ENCODE measurements at places on chromosomes 4 and X. TPM values are rescaled to one million over a fixed set of nuclear protein-coding genes. Genes with fewer than 3 reads are reported as not detected.

DNA sequence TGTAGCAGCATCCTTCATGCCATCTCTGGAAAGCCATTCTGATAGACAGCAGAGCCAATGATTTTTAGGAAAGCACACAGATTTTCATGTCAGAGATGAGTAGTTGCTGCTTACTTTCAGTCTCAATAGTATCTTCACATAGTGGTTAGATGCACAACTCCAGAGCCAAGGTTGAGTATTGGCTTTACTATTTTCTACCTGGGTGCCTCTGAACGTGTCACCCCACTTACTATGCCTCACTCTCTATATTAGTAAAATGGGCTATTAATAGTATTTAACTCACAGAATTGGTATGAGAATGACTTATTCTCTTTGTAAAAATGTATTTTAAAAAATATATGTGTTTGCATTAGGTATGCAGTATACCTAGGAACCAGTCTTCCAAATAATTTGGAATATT is 108.8 kb upstream of the STIM2 start:
- no peaks in the 10 kb centered on the region for H3K27me3 ChIP-seq
- no peaks in the 10 kb centered on the region for H3K4me1 ChIP-seq
- DNase-seq = no peak
- H3K36me3 ChIP-seq = no peaks in the 10 kb centered on the region
- H3K27ac ChIP-seq = no peak overlapping the region

DNA sequence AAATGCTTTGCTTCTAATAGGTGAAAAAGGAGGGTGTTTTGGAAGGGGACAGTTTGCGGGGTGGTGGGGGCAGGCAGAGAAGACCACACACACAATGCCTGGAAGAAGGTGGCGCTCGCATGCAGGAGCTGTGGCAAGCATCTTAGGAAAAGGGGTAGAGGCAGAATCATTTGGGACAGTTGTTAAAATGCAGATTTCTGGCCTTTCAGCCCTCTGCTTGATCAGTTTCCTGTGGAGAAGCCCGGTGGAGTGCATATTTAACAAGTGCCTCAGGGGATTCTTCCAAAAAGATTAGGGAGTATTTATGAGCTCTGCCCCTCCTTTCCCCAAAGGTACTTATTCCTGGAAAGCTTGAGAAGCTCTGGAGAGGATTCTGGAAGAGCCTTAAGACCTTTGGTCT is 4.8 kb downstream of the NOCT start:
- peak; percentile 40 for DNase-seq
- H3K36me3 ChIP-seq = peaks cover 7% of the 10 kb centered on the region
- no peaks in the 10 kb centered on the region for H3K27me3 ChIP-seq
- H3K4me3 ChIP-seq = peak overlapping the region; percentile 52

- no peak overlapping the region for H3K27ac ChIP-seq
- H3K4me1 ChIP-seq = no peaks in the 10 kb centered on the region
- 0 out of 2 replicates have a peak, but pooled peaks cover 4% of the 10 kb centered on the region for H3K36me3 ChIP-seq
Observed at GRCh38 chrX:82196866-82197265, 995.0 kb downstream of the SH3BGRL start.

- H3K36me3 ChIP-seq = peaks cover 26% of the 10 kb centered on the region
- no peak overlapping the region for H3K4me3 ChIP-seq
- H3K27me3 ChIP-seq = no peaks in the 10 kb centered on the region
- H3K27ac ChIP-seq = no peak overlapping the region
- DNase-seq = no peak
- peaks cover 31% of the 10 kb centered on the region for H3K4me1 ChIP-seq
Observed at GRCh38 chr4:66885501-66886165, 659.7 kb downstream of the CENPC start.

CCDC120 gene
- total RNA-seq = 13.0 TPM

DNA sequence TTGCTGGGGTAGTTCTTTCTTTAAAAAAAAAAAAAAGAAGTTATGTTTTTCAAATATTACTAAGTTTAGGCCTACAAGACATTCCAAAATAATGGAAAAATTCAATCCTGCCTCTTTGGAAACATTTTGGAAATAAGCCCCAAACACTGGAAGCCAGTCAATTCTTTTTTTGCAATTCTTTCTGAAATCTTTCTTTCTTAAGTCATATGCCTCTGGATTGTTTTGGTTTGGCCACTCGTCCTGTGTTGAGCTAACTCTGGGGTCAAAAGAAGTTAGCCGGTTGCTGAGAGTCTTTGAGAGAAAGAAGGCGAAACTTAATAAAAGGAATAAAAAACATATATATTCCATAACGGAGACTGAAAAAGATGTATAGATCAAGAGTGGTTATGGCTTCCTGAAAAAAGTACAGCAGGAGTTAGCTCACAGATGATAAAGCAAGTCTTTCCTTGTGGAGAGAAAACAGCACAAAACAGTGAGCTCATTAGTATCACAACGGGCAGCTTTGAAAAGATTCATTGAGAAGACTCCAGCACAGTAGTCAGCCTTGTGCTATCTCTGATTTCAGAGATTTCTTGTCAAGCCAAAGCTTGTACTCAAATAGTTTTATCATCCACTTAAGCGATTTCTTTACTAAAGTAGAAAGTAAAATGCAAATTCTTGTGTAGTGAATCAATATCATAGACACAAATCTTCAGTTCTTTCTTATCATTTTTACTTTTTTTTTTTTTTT is 64.8 kb downstream of the PLS3 start:
- peaks cover 15% of the 10 kb centered on the region for H3K4me1 ChIP-seq
- H3K4me3 ChIP-seq = no peak overlapping the region
- DNase-seq = no peak
- H3K27me3 ChIP-seq = no peaks in the 10 kb centered on the region
- peaks cover 5% of the 10 kb centered on the region for H3K36me3 ChIP-seq
- H3K27ac ChIP-seq = peak overlapping the region; percentile 45

- H3K27me3 ChIP-seq = no peaks in the 10 kb centered on the region
- no peaks in the 10 kb centered on the region for H3K4me1 ChIP-seq
- DNase-seq = no peak
- H3K27ac ChIP-seq = no peak overlapping the region
Observed at GRCh38 chr4:73028621-73029020, 40.9 kb downstream of the COX18 start.

- DNase-seq = no peak
- H3K4me1 ChIP-seq = peaks cover 22% of the 10 kb centered on the region
- H3K27ac ChIP-seq = peak overlapping the region; percentile 40
- no peak overlapping the region for H3K4me3 ChIP-seq
- no peaks in the 10 kb centered on the region for H3K36me3 ChIP-seq
- no peaks in the 10 kb centered on the region for H3K27me3 ChIP-seq
Observed at GRCh38 chr4:142414366-142414990, 431.6 kb downstream of the INPP4B start.

AFP gene
- 1.8 TPM for total RNA-seq

ACSL1 gene
- 6.6 TPM for total RNA-seq

DNA sequence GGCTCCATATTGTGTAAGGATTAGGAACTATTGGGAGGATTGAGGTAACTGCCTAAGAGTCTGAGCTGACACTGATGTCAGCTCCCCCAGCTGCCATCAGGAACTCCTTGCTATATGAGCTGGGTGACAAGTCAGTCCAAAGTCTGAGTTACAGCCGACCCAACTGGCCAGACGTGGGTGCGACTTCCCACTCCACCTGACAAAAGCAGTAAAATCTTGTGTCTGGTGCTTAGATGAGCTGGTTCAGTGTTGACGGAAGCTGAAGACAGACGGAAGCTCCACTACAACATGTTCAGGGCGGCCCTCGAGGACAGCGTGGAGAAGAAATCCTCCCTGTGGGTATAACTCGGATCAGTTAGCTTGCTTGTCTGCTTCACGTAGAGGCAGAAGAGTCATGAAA is 22.8 kb upstream of the NAT8L start:
- no peak overlapping the region for H3K4me3 ChIP-seq
- DNase-seq = no peak
- H3K27ac ChIP-seq = no peak overlapping the region
- H3K36me3 ChIP-seq = no peaks in the 10 kb centered on the region
- no peaks in the 10 kb centered on the region for H3K4me1 ChIP-seq
- peaks cover 75% of the 10 kb centered on the region for H3K27me3 ChIP-seq

DNA sequence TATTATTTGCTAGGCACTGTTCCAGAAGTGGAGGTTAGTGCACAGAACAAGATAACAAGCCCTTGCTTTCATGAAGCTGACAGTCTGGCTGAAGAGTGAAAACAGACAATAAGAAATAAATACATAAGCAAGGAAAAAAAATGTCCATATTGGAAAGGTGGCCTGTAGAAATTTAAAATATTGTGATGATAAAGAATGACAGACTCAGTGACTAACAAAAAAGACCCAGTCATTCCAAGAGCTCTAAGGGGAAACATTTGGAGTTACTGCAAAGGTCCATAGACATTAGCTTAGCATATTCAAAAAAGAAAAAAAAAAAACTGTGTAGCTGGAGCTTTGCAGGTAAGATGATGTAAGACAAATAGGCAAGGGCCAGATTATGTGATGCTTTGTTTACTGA is 1.0 kb upstream of the ANTXR2 start:
- no peak for DNase-seq
- peak overlapping the region; percentile 95 for H3K4me3 ChIP-seq
- peaks cover 36% of the 10 kb centered on the region for H3K27me3 ChIP-seq
- H3K27ac ChIP-seq = no peak overlapping the region
- peaks cover 23% of the 10 kb centered on the region for H3K4me1 ChIP-seq

DNA sequence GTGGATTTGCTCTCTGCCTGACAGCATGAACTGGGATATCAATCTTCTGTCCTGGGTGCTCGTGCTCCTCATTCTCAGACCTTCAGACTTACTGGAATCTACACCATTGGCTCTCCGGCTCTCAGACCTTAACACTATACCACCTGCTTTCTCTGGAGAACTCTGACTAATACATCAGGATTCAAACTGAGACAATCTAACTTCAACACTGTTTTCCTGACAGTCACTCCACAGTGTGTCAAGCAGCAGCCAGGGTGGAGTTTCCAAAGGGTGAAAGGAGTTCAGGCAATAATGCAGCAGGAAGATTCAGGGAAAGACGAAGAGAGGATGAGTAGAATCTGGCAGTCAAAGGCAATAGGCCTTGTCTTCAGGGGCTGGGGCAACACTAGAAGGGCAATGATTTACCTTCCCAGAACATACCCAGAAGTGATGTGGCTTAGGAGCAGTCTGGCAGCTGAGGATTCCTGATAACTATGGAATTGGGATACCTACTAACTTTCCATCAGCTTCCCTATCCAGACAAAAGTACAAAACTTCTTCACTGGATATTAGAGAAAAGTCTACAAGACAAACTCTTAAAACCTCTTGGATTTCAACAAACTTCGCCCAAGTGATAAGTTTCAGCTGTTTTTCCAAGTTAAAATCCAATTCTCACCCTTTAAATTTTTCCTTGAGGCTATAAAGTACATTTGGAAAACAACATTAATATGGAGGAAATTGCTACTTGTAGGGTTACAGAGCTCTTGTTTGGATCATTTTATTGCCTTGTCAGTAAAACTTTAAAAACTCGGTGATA is 58.4 kb upstream of the SLIT2 start:
- H3K27me3 ChIP-seq = no peaks in the 10 kb centered on the region
- H3K27ac ChIP-seq = no peak overlapping the region
- H3K36me3 ChIP-seq = peaks cover 13% of the 10 kb centered on the region
- no peak overlapping the region for H3K4me3 ChIP-seq
- no peaks in the 10 kb centered on the region for H3K4me1 ChIP-seq

DNA sequence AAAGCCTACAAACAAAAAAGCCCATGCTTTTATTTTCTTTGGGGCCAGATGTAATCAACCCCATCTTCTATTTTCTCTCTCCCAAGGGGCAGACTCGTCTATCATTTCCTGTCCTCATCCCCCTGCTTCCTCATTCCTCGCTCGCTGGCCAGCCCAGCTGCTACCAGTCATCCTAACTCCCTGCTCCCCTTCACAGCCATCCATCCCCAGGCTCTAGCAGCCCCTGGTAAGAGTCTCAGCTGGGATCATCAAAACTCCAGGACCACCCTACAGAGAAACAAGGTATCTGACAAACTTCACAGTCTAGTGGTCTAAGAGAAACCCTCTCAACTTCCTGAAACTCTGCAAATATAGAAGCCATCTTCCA is 23.6 kb downstream of the SH3KBP1 start:
- no peaks in the 10 kb centered on the region for H3K36me3 ChIP-seq
- H3K27me3 ChIP-seq = peaks cover 11% of the 10 kb centered on the region
- no peak overlapping the region for H3K27ac ChIP-seq
- H3K4me3 ChIP-seq = no peak overlapping the region
- no peak for DNase-seq
- peaks cover 53% of the 10 kb centered on the region for H3K4me1 ChIP-seq
